ENCODE measurements at places on chromosomes 16 and 17.

GRCh38 chr16:69606985-69607384 is 41.2 kb downstream of the NFAT5 start:
- DNase-seq: no peak

- DNase-seq: no peak
Observed at GRCh38 chr17:18259621-18260331, 686 bp upstream of the MIEF2 start.

DNA sequence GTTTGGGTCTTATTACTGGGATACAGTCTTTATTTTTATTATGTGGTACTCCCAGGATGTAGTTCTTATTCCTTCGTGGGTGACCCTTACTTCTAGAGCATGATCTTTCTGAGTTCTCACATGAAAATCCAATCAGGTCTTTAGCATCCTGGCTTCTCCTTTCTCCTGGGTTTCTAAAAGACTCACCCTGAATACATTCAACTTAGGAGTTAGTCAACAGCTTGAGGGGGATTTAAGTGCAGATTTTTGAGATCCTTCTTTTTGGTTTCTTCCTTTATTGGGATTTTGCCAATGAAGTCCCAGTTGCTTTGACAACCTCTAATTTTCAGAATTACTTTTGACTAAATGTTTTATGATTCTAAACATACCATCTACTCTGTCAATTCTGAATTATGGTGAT is 68.2 kb downstream of the SIAH1 start:
- DNase-seq: no peak

GRCh38 chr16:27993587-27993986 is 69.9 kb downstream of the GSG1L start:
- no peak for DNase-seq

DNA sequence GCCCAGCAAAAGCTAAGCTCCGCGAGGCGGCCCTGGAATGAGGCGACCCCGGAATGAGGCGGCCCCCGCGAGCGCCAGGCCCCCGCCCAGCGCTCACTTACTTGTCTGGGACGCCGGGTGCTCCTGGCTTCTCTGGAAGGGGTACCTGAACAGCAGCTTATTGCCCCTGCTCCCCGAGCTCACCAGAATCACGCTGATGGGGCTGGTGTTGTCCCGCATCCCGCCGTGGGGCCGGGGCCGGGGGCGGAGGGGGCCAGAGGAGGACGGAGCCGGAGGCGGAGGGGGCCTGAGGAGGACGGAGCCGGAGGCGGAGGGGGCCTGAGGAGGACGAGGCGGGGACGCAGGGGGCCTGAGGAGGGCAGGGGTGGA is 440 bp downstream of the NPRL3 start:
- no peak for DNase-seq
